ENCODE measurements at places on chromosomes 7 and 10.

DNA sequence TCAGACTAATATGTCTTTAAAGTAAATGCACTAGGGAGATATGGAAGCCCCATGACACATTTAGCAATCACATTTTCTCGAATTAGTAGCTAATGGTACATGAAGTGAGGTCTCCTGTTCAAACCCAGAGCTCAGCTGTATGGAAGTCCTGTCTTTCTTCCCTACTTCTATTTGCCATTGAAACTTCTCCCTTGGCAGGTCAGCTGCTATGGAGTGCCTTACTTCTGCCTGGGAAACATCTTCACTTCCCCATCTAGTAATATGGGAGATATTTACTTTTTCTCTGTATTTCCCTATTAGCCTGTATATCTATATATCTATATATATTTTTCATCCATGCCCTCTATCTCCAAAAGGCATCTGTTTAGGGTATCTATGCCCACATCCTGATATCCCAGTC is 225.3 kb upstream of the INHBA start:
- DNase-seq = no peak

GRCh38 chr7:108222236-108222892 is 92.2 kb upstream of the LAMB4 start:
- peak; percentile 11 for DNase-seq

- DNase-seq = no peak
These were observed 33.2 kb upstream of the BAIAP2L1 start for GRCh38 chr7:98434087-98434486.

DNA sequence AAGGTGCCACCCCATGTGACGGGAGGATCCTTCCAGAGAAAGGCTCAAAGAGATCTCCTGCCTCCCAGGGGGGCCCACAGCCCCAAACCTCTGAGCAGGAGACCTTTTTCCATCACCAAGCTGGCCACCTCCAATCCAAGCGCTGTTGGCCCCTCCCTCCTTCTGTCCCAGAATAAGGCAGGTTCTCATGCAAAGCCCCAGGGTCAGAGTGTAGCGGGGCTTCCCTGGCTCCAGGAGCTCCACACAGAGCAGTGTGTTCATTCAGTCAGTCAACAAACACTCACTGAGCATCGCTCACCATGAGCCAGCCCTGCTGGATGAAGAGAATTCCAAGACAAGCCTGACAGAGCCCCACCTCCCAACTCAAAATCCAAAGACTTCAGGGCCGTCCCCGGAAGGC is 39.0 kb downstream of the TNRC18 start:
- no peak for DNase-seq

- peak; percentile 68 for DNase-seq
These were observed 40.0 kb downstream of the HK1 start for GRCh38 chr10:69318106-69318866.

GRCh38 chr10:95374597-95375209 is 83.9 kb upstream of the PDLIM1 start:
- peak; percentile 69 for DNase-seq
